ENCODE measurements at places on chromosomes 13 and 19.

DNA sequence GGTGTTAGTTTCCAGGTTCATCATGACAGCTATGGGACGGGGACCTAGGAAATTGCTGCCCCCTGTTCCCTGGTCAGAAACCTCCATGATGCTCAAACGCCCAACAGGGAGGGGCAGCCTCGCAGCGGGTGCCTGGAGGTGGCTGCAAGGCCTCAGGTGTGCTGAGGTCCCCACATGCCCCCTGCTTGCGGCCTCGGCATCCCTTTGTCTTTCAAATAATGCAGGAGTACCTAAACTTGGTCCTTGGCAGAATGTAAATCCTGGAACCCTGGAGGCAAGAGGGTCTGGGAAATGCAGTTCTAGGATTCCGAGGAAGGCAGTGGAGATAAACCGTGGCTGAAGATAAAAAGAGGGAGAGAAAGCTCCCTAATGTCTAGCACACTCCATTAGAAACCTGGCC, 52.4 kb downstream of the SKA3 start:
- DNase-seq = no peak

DNA sequence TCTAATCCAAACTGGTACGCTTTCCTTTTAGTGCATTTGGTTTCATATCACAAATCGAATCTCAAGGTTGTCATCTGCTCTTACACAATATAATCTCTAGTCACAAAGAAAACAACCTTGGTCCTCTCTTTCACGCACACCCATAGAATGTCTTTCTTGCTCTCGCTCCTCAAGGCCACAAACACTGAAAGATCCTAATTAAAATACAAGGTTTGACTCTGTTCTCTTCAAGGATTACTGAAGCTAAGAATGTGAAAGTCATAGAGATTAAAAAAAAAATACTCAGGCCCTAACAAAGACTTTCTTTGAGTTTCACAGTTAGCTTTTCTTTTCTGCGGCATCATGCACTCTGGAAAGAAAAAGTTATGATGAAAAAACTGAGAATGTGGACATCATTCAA, 891.5 kb downstream of the EFNB2 start:
- DNase-seq = no peak

DNA sequence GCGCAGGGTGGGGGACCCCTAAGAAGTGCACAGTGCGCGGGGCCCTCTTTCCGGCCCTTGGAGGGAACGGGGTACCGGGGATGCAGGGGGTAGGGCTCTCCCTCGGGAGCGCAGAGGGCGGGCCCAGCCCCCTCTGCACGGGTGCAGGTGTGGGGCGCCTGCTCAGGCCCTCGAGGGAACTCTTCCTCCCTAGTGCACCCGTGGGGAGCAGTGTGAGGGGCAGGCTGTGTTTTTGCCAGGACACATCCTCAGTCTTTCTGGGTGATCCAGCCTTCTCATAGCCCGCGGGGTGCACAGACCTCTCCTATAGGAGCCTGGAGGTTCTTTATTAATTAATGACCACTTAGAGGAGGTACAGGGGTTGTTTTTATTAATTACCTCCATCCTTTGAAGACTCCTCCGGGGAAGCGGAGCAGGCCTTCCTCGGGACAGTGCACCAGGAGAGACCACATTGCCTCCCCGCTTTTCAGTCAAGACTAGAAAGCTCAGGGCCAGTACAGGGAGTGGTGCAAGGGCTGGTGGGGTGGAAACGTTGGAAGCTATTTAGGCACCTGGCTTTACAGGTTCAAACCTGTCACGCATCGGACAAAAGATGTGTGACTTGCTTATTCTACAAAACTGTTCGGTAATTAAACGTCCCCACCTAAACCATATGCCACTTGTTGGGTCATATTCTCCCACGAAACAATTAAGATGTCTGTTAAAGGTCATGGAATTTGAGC, 598 bp upstream of the GJB6 start:
- no peak for DNase-seq

- no peak for DNase-seq
Observed at GRCh38 chr19:16458391-16459341, 13.1 kb downstream of the EPS15L1 start.

Measured in WERI-Rb-1 (cell line).